ENCODE measurements at places on chromosomes 5 and 9.

DNA sequence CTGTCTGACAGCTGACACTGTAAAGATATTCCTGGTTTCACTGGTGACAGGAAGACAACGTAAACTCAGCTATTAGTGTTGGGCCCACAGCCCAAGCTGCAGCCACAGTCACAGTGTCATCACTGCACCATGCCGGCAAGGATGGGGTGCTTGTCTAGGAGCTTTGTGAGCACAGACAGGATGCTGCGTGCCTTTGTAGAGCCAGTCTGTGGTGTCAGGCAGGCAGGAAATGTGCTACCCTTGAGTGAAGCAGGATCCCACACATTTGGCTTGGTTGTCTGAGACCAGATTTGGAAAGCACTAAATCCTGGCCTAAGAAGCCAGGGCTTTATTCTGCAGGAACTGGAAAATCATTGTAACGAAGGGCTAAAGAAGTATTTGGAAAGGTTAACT is 121.6 kb upstream of the ADAMTS16 start:
- no peak for DNase-seq

GRCh38 chr5:149445739-149446369 is 66.8 kb upstream of the IL17B start:
- DNase-seq = no peak

- no peak for DNase-seq
These were observed 9.0 kb downstream of the CDX1 start for GRCh38 chr5:150175536-150175935.

DNA sequence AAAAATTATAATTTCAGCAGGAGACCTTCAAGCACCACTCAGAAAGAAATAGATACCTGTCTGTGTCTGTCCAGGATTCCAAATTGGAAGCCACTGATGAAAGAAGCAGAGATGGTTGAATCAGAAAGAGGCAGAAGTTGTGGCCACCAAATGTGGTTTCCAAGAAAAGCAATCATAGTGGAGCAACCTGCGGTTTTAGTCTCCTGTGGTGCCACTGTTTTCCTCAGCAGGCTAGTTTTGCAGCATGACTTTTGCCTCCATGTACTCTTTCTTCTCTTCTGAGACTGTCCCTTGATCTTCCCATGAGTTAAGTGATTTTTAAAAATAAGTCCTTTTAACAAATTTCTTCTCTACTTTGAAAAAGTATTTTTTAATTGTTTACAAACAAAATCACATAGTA is 535.8 kb downstream of the CYLC2 start:
- DNase-seq = no peak

GRCh38 chr5:33046091-33046490 is 335.0 kb downstream of the NPR3 start:
- DNase-seq = no peak

GRCh38 chr5:124790301-124790894 is 44.0 kb upstream of the ZNF608 start:
- no peak for DNase-seq

DNA sequence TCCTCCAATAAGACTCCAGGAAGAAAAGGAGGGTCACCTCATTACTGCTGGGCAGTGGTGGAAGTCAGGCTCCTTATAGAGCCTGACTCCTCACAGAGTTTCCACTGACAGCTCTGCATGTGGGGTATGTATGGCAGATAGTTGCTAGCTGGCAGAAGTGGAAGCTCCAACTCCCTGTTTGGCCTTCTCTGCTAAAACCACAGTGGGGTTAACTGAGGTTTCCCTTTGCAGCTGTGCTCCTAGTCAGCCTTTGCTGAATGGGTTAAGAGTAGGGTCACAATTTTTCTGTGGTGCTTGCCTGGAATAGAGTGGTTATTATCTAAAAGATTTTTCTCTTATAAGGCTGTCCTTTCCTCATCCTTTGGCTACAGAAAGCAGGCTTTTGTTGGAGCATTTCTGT is 327.5 kb downstream of the FBXL17 start:
- no peak for DNase-seq

DNA sequence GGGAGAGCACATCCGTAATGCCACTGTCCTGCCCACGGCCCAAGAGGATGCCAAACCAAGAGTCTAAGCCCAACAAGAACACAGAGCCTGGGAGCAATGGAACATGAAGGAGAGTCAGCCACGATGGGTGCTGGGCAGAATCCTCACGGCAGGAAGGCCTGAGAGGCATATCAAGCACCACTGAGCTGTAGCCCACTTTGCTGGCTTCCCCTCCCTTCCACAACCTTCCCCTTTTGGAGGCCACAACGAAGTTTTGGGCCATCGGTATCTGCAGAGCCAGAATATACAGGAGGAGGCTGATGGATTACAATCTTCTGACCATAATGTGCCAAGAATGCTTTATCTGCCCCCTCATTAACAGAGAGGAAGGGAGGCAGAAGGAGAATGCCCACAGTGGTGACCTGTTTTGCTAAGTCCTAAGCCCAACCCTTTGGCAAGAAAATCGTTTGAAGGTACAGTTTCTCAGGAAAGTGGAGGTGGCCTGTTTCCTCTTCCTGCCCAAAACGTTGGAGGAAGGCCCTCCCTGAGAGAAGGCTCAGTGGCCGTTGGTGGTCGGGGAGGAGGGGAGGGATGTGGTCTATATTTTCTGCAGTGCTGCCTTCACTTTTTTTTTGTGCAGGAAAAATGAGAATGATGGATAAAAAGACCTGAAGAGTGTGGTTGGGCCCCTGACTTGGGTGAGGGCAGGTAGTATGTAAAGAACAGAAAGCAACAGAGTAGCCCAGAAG is 26.2 kb downstream of the MACROH2A1 start:
- DNase-seq = no peak

DNA sequence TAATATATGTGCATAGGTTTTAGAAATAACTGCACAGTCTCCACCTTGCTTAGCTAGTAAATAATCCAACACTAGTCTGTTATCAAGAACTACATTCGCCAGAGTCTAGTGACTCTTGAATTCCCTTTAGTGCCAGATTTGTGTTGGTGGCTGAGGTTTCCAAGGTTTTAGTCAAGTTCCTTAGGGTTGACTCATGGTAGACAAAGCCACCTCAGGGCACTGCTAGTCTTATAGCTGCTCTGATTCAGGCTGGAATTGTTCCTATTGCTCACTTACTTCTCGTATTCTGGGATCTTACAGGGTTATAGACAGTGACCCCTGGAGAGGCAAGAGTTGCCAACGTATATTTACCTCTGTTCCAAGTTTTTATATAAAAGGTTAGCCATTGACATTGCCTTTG is 1369.8 kb upstream of the CDH9 start:
- DNase-seq = no peak

GRCh38 chr5:55626790-55627189 is 85.3 kb downstream of the SLC38A9 start:
- DNase-seq = no peak

DNA sequence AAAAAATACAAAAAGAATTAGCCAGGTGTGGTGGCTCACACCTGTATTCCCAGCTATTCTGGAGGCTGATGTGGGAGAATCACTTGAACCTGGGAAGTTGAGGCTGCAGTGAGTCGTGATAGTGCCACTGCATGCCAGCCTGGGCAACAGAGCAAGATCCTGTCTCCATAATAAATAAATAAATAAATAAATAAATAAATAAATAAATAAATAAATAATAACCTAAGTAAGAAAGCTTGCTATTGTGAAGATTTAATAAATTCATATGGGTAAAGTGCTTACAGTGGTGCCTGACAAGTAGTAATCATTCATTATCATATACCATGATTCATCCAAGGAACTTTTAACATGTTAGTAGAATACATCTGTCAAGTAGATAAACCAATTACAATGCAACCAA is 13.4 kb downstream of the SVEP1 start:
- DNase-seq = no peak

GRCh38 chr5:132265336-132266030 is 8.0 kb downstream of the PDLIM4 start:
- DNase-seq = no peak

GRCh38 chr5:169268019-169268418 is 32.9 kb downstream of the SLIT3 start:
- DNase-seq = no peak

GRCh38 chr9:34338665-34339385 is 9.5 kb downstream of the NUDT2 start:
- no peak for DNase-seq

DNA sequence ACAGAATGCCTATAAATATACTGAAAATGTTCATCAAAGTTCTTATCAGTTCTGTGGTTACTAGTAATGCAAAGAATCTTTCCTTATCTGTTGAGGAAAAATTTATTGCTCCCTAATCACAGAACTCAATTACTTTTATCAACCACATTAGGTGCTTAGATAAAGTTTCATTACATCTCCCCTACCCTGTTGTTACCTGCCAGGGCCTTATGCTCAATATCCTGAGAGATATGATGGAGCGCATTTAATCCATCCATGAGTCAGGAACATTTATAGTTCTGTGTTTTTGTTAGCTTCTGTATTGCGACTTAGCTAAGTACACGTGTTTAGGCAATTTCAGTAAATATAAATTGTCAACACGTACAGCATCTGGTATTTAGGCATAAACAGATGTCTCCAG is 164.3 kb upstream of the ST8SIA4 start:
- no peak for DNase-seq

GRCh38 chr5:172441262-172441751 is 13.0 kb downstream of the SH3PXD2B start:
- no peak for DNase-seq

DNA sequence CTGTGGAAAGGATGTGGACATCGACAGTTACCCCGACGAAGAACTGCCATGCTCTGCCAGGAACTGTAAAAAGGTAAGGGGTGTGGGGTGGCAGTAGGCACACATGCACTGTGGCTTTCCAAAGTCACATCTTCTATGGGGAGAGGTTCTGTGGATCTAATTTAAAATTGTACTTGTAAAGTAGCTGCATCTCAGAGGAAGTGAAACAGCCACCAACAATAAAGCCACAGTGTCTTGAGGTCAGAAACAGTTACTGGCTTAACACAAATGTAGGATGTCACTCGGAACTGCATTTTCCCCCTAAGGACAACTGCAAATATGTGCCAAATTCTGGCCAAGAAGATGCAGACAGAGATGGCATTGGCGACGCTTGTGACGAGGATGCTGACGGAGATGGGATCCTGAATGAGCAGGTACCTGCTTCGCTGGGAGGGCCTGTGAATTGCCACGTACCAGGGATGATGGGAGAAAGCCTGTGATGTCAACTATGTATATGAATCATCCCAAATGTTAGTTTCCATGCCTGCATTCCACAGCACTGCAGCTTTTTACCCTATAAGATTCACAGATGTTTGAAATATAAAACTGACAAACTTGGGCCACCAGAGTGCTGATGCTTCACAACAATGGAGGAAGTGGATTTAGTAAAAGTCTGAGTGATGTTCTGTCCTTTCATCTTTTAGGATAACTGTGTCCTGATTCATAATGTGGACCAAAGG is 35.3 kb downstream of the THBS4 start:
- DNase-seq = no peak

DNA sequence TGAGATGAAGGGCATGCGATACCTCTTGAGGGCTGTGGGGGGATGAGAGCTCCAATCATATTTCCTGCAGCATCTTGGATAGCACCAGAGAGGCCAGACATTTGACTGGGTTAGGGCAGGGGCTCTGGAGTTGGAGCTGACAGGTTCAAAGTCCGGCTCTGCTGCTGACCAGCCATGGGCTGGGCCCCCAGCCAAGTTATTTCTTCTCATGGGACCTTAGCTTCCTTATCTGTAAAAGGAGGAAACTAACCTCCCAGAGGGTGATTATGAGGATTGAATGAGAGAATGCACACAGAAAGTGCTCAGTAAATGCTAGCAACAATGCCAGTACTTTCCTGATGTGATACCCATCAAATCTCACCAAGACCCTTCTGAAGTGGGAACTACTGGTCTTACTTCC is 65.2 kb upstream of the SLC25A51 start:
- DNase-seq = no peak

- no peak for DNase-seq
These were observed 1403.5 kb upstream of the CDH18 start for GRCh38 chr5:21391506-21391905.

GRCh38 chr5:82911910-82912309 is 165.3 kb downstream of the TMEM167A start:
- no peak for DNase-seq

- DNase-seq = no peak
These were observed 597 bp upstream of the IRX4 start for GRCh38 chr5:1883120-1883924.

GRCh38 chr5:33032271-33033070 is 321.4 kb downstream of the NPR3 start:
- no peak for DNase-seq

DNA sequence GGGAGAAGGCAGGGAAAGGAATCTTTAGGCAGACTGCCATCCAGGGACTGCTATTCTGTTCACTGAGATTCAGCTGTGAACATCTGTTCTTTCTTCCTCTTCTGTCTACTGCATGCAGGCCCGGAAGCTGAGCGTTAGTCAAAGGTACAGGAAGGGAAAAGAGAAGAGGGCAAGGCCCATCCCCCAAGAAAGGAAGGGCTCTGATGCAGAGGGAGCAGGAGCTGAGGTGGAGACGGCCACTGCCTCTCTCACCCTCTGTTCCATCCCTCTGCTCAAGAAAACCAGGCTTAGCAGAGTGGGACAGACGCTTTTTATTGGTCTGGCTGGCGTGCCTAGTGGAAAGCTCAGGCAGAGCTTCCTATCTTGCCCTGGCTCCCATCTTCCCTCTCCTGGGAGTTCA is 57.6 kb downstream of the PFDN1 start:
- no peak for DNase-seq

DNA sequence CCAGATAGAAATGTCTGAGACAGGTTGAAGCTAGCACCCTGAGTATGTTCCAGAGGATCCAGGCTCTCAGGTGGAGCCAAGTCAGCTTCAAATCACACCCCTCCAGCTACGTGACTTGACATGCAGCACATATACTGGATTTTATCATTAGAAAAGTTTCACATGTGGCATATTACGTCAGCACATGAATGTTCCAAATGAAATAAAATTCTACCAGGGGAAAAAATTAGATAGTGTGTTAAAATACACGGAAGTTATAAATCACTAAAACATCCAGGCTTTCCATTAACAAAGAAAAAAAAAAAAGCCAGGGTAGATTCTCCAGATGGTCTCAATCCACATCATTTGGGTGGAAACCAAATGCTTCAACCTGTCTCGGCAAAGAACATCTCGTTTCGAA is 251.6 kb downstream of the MPDZ start:
- DNase-seq = no peak

- no peak for DNase-seq
These were observed 338.0 kb downstream of the SEMA5A start for GRCh38 chr5:9207817-9208418.

- DNase-seq = no peak
These were observed 407.4 kb upstream of the TLE4 start for GRCh38 chr9:79164406-79164805.

DNA sequence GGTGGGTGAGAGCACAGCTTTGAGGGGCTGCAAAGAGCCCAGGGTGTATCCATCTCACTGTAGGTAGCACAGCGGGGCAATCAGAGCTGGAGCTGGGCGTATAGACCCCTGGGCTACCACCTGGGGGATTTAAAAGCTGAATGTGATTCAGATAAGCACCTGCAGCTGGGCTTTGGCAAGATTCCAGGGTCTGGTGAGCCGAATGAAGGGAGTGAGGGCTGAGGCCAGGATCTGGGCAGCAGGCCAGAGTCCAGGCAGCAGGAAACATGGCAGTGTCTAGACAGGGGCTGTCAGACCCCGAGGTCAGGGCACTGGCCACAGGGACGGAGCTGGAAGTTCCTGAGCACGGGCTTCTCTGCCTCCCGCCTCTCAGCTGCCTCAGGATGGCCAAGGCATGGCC is 8.7 kb downstream of the ASS1 start:
- no peak for DNase-seq

Data from stimulated activated CD8-positive, alpha-beta memory T cell treated with anti-CD3 and anti-CD28 coated beads, Interleukin-4, amount 100 ng/mL, for 1 hour (primary cell).